ENCODE measurements at places on chromosomes 16 and 17.

- no peak for DNase-seq
These were observed 28.6 kb upstream of the HYDIN start for GRCh38 chr16:71259086-71259485.

- no peak for DNase-seq
These were observed 297.5 kb downstream of the CA10 start for GRCh38 chr17:51860954-51861561.

- DNase-seq, result no peak
These were observed 179.7 kb downstream of the RAB11FIP4 start for GRCh38 chr17:31570951-31571892.

DNA sequence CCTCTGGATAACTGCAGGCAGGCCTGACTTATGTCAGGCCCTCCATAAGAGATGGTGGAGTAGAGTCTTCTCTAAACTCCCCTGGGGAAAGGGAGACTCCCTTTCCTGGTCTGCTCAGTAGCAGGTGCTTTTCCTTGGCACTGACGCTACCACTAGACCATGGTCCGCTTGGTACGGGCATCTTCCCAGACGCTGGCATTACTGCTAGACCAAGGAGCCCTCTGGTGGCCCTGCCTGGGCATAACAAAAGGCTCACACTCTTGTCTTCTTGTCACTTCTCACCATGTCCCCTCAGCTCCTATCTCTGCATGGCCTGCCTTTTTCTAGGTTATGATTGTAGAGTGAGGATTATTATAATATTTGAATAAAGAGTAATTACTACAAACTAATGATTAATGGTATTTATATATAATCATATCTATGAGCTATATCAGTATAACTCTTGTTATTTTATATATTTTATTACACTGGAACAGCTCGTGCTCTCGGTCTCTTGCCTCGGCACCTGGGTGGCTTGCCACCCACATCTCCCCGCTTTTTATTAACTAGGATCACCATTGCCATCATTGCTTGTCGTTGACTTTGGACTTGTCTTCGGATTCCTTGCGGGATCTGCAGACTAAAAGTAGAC lies 59.8 kb upstream of the ARL4D start:
- peak; percentile 32 for DNase-seq

- peak; percentile 10 for DNase-seq
These were observed 38.3 kb downstream of the ABCC12 start for GRCh38 chr16:48117217-48118105.

DNA sequence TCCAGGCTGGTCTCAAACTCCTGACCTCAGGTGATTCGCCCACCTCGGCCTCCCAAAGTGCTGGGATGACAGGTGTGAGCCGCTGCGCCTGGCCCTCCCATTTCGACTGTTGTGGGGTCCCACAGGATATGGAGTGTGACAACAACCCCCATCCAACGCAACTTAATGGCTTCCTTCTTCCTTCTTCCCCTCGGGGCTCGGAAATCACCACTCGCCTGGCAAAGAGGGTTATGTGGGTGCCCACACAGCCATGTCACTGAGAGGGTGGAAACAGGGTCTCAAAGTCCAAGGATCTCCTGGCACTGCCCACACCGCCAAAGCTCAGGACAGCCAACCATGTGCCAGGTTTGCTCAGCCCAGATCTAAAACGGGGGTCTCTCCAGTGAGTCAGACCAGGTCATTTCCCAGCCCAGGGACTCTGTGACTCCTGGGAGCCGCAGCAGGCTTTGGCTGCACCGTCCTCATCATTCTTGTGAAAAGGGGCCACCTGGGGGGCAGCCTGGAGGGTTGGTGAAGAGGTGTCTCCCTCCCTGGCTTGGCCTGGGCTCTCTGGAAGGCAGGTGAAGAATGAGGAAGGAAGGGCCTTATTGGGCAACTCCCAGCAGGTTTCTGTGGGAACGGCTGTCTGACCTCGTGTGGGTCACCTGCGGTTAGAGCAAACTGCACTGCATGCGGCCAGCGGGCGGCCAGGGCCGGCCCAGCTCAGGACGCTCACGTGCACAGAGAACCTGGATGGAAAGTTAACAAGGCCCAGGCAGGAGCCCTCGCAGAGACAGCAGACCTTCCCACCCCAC lies 25.3 kb upstream of the LITAF start:
- no peak for DNase-seq

GRCh38 chr17:2253362-2253761 lies 50.2 kb downstream of the SMG6 start:
- DNase-seq, result no peak

DNA sequence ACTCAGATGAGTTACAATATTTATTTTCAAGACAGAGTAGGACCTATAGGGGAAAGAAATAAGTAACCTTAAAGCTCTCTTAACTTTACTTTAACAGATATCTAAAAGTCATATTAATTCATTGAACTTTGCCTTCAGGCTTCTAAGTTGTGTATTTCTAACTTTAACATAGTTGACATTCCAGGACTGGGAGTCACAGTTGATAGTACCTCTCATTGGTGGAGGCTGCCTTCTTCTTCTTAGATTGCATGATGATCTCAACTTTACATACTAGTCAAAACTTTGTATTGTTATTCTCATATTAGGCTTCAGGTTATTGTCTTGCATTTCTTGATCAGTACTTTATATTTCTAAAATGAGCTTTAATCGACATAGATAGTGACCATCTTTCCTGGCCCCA lies 350.1 kb upstream of the KIF2B start:
- DNase-seq, result no peak

GRCh38 chr16:57946181-57946801 lies 24.6 kb downstream of the CNGB1 start:
- no peak for DNase-seq

DNA sequence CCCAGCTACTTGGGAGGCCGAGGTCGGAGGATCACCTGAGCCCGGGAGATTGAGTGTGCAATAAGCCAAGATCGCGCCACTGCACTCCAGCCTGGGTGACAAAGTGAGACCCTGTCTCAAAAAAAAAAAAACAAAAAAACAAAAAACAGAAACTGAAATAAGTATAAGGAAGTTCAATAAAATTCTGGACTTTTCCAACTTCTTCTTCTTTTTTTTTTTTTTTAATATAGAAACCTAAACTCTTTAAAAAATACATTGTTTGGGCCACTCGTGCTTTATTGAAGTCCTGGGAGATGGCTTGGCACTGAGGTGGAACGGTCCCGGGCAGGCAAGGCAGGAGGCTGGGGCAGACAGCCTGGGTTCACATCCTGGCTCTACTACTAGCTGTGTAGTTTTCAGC lies 36.8 kb downstream of the KATNIP start:
- DNase-seq, result no peak

DNA sequence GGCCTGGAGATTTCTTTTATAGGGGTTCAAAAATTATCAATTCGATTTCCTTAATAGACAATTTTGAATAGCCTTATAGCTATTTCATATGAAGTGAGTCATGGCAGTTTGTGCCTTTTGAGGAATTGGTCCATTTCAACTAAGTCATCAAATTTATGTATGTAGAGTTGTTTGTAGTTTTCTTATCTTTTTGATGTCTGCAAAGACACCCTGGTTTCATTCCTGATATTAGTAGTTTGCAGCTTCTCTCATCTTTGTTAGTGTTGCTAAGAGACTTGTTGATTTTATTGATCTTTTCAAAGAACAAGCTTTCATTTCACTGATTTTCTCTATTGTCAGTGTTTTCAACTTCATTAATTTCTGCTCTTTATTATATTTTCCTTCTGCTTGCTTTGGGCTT lies 44.2 kb downstream of the N4BP1 start:
- DNase-seq, result no peak

DNA sequence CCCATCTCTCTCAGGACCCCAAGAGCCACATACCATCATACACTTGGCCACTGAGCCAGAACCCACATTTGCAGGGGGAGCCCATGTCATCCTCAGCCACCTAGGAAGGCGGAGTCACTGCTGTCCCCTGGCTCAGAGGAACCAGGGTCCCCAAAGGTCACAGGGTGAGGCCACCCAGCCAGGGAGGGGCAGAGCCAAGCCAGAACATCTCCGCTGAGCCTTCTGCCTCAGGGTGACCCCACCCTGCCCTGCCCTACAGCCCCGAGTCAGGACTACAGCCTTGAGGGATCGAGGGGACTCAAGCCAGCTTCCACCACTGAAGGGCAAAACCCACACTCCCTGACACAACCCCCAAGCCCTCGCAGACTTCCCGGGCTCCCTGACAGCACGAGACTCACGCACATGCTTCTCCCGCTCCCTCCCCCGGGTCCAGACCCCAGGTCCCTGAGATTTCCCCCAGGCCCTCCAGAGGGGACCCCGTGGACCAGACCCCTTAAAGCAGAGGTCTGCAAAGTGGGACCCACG lies 17.4 kb downstream of the PIEZO1 start:
- DNase-seq, result no peak

DNA sequence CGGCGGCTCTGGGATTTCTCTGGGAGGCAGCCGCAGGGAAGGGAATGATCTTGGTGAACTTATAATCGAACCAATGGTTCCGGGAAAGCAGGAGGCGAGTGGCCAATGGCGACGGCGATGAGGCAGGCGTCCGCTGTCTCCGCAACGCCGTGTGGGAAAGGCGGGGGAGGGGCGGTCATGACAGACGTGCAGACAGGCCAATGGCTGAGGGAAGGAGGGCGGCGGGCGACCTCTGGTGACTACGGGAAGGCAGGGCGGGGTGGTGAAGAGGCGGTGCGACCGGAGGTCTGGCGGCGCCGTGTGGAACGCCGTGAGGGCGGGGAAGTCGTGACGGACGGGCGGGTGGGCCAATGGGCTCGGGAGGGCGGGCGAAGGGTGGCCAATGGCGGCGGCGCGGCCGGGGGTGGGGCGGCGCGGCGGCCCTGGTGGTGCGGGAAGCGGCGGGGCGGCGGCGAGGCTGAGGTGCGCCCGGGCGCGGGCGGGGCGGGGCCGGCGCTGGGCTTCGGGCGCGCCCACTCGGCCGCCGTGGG lies at the start of gene RAB40C:
Gene RAB40C (plus strand): TSS at position 409 of the 530 bp plus-strand sequence. CDS start 226 bp downstream, outside the sequence.
- peak; percentile 99 for DNase-seq

GRCh38 chr17:17309356-17309755 lies 6.2 kb downstream of the NT5M start:
- no peak for DNase-seq

- DNase-seq, result no peak
These were observed 76.7 kb downstream of the CEP112 start for GRCh38 chr17:66115246-66115645.

GRCh38 chr16:54490112-54490488 lies 203.5 kb upstream of the IRX3 start:
- no peak for DNase-seq

DNA sequence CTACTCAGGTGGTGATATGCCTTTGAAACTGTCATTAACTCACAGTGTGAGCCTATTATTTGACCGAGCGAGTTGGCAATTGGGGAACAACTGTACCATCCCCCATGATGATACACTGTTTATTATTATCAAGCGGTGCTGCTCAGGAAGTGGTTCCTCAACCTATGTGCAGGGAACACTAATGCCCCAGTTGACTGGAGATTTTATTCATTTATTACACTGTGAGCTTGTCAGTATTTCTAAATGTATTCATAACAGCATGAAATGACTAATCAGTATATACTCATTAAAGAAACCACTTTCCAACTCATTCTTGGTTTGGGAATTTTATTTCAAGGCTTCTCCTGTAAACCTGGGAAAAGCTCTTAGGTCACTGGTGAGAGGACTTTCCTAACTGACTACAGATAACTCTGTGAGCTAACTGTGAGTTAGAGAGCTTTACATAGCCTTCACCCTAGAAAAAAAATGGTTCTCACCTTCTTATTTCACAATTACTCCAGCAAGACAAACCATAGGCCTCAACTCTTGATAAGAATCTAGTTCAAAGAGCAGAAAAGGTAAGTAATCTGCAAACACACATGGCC lies 42.4 kb downstream of the NXPH3 start:
- no peak for DNase-seq

DNA sequence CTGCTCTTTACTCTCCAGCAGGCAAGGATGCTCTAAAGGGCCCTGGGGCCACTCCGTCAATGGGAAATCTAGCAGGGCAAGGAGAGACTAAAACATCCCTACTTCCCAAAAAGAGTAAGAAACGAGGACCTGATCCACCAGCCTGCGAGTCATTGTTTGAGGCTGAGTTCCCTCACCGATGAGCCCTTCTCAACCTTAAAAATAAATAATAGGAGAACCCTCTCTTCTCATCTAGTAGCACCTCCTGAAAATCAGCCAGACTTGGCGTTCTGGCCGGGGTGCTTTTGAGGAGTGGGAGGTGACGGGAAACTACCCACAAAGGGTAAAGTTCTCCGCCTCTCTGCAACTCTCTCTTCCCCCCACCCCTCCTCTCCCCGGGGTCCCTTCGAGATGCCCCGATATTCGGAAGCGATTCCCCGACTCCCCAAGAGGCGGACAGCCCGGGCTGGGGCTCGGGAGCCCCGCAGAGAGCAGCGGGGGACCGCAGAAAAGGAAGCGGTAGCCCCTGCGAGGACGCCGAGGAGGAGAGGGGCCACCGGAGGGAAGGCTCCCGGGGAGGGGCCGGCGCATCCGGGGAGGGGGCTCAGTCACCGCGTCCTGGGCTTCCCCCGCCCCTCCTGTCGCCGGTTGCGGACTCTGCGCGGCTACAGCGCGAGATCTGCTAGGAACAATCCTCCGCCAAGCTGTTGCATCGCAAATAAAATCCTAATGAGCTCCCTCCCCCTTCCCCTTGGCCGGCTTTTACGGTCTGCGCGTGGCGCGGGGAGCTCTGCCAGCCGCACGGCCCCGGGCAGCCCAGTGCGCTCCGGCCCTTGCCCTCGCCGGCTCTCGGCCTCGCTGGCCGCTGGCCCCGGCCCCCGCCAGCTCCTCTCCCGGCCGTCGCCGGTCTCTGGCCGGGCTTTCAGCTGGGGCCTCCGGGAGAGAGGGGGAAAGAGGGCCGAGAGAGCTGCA lies 1.3 kb downstream of the HOXB9 start:
- DNase-seq, result no peak

- no peak for DNase-seq
These were observed 23.8 kb downstream of the SEC14L1 start for GRCh38 chr17:77164483-77165091.

- DNase-seq, result no peak
These were observed 27.9 kb downstream of the VAT1L start for GRCh38 chr16:77816293-77816692.

DNA sequence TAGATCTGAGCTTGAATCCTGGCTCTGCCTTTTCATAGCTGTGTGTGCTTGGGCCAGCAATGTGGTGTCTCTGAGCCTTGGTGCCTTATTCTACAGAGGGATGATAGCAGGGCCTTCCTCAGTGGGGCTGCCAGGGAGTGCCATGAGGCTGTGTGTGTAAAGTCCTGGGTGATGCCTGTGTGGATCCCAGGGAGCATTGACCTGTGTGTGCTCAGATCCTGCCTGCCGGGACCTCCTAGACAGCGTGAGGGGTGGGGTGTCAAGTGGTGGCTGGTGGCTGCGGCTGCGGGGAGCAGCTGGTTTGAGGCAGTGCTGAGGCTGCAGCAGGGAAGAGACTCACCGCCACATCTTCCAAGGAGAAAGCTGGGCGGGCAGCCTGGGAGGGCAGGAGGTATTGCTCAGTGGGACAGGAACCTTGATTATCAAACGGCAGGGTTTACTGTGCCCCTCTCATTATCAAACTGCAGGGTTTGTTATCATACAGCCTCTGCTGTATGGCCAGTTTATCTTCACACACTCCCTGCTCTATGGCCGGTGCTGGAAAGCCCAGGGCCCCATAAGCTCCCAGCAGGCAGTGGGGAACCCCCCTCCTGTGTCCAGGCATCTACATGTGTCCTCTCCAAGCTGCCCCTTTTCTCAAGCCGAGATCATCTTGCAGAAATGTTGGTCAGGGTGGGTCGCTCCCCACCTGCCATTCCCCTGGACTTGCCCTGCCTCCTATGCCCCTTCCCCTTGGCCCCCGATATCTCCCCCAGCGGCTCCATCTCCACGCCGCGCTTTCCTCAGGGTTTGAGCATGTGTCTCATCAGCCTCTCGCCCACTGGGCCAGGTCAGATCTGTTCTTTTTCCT lies 3.1 kb upstream of the ADCY7 start:
- DNase-seq, result no peak

- no peak for DNase-seq
These were observed 168.0 kb upstream of the NOG start for GRCh38 chr17:56425483-56425882.

Measured in activated CD8-positive, alpha-beta memory T cell treated with anti-CD3 and anti-CD28 coated beads for 4 hours (primary cell).